Aorta (tissue), 5 donors: ENCODE measurements at places on chromosomes 13 and 19. TPM values are rescaled to one million over a fixed set of nuclear protein-coding genes. Genes with fewer than 3 reads are reported as not detected.

- DNase-seq, result no peak
These were observed 474.9 kb upstream of the MIR17HG start for GRCh38 chr13:90872491-90873025.

DNA sequence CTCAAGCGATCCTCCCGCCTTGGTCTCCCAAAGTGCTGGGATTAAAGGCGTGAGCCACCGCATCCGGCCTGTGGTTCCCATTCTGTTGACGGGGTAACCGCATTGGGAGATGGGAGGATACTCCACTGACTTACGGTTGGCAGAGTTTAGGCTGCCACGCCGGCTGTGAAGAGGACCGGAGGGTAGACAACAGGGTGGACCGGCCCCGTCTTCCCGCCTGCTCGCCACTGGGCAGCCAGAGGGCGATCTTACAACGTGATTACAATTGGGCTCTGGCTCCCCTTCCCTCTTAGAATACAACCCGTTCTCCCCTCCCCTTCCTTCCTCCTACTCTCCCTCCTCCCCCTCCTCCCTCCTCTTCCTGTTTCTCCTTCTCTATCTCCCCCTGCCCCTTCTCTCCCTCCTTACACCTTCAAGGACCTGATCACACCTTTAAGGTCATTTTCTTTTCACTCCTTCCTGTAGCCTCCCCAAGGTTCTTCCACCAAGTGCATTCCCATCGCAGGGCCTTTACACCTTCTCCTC, 957 bp upstream of the CCDC194 start:
- peak; percentile 88 for DNase-seq

DNA sequence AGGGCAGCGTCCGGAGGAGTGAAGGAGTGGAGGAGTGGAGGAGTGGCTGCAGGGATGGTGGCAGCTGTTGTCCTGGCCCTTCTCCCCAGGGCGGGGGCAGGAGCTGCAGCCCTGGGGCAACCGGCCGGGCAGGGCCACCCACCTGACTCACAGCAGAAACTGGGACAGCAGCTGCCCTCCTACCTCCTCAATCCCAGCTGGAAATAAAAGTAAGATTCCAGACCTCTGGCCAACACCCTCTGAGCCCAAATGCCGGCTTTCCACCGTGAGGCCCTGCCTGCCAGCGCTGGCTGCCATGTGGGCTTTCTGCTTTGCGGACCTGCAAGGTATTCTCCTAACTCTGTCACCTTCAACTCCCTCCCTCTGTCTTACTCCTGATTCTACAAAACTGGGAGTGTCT, 3.3 kb upstream of the CLPP start:
- no peak for DNase-seq

- no peak for DNase-seq
These were observed 36.3 kb upstream of the MLNR start for GRCh38 chr13:49183672-49184325.

GRCh38 chr19:45767881-45768654, 984 bp downstream of the SIX5 start:
- DNase-seq, result peak; percentile 79

GRCh38 chr19:28169168-28169887, 1043.6 kb downstream of the UQCRFS1 start:
- no peak for DNase-seq

GRCh38 chr19:39497996-39498797, 550 bp upstream of the DLL3 start:
- no peak for DNase-seq

GRCh38 chr13:97913206-97913605, 40.3 kb upstream of the IPO5 start:
- DNase-seq, result no peak

The STARD13 gene
- total RNA-seq, result 85.5 TPM

The APOC1 gene
- total RNA-seq, result 22.2 TPM

The ZNF737 gene
- 15.4 TPM for total RNA-seq
